ENCODE measurements at places on chromosomes 6 and 20. TPM values are rescaled to one million over a fixed set of nuclear protein-coding genes. Genes with fewer than 3 reads are reported as not detected.

The DTNBP1 gene
- total RNA-seq, result 12.4 TPM

The ACSS1 gene
- 0.10 TPM for total RNA-seq

The SALL4 gene
- total RNA-seq, result 0.02 TPM

- DNase-seq, result no peak
Observed at GRCh38 chr20:42313704-42314103, 695.5 kb upstream of the CHD6 start.

DNA sequence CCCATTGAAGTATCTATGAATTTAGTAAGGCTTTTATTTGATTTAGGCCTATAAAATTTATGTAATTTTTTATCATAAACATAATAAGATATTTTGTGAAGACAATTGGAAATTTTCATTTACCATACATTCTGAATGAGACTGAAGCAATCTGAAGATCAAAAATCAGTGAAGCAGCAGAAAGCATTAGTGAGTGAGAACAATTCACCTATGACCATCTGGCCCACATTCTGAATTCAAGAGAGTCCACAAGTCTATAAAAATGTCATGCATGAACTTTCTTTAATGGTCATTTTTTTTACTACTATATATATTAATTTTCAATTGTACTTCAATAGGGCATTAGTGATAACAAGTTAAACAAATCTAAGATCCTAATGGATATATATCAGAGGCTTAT is 1026.6 kb upstream of the MAP3K7 start:
- DNase-seq, result no peak

- DNase-seq, result no peak
Observed at GRCh38 chr6:91042656-91043055, 455.8 kb upstream of the MAP3K7 start.

GRCh38 chr6:152748843-152749242 is 1.8 kb upstream of the VIP start:
- DNase-seq, result no peak

DNA sequence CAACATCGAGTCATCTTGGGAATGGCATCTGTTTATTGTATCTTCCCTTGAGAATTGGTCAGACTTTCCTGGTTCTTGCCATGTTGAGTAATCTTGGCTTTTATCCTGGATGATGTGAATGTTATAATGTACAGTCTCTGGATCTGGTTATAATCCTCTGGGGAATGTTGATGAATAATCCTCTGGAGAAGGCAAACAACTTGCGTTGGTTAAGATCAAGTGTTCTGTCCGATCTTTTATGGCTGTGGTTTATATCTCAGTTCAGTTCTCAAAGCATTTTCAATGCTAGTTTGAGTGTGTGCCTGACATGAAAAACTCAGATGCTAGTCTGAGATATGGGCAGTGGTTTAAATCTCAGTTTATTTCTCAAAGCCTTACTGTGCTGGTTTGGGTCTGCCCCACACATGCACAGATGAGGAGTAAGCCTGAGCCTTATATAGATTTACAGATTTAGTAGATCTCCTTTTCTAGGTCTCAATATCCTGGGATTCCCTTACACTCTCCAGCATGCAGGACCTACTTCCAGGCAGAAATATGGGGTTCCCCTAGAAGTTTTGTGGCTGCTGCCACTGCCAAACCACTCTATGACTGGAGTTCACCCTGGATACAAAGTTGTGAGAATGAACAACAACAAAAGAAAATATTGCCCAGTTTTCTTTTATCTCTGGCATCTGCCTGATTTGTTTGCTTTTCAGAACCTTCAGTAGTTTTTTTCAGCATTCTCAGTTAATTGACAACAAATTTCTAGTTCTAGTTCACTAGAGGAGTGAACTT is 191.8 kb upstream of the MAN1A1 start:
- peak; percentile 90 for DNase-seq

DNA sequence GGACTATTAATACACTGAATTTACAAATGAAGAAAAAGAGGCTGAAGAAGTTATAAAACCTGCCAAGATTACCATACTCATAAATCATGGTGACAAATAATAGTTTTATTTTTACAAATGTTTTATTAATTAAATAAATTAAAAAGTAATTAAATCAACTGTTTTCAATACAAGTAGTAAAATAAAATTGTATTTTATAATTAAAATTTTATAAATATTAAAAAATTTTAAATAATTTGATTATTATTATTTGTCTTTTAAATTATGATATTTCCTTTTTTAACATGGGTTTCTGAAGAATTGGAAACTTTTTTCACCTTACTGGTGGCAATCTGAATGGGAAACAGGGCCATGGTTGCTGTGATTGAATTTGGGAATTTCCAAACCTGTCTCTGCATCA is 177.3 kb upstream of the TSHZ2 start:
- DNase-seq, result no peak

DNA sequence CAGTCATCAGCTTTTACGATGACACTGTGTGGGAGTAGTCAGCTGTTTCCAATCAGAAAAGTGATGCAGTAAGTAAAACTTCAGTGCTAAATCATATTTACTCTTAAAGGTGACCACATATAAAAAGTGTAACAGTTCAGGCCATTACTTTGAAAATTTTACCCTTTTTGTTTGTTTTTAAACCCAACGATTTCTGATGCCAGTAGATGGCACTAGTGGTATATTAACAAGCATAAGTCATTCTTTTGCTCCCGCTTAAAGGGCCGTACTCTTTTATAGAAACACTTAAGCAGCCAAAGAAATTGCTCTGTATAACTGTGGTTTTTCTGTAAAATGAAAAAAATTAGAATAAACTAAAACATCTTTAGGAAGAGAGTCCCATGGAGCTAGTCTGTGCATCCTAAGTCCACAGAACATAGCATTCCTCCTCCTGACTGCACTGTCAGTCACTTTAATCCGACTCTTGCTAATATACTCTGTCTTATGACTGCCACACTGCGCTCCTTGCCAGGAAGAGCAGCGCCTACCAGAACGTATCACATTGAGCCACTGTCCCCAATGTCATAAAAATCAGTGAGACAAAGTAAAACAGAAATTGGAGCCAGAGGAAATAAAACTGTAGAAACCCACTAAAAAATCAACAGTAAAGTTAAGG is 25.0 kb downstream of the HEBP2 start:
- DNase-seq, result peak; percentile 40

GRCh38 chr6:113871975-113872374 is 14.8 kb downstream of the MARCKS start:
- no peak for DNase-seq

DNA sequence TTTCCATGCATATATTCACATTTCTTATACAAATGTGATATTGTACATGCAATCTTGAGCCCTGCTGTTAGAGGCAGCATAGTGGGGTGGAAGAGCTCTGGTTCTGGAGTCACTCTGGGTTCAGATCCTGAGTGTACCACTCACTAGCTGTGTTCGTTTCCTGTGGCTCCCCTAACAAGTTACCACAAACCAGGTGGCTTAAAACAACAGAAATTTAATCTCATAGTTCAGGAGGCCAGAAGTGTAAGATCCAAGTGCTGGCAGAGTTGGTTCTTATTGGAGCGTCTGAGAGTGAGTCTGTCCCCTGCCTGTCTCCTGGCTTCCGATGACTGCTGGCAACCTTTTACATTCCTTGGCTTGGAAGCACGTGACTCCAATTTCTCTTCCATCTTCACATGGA is 115.6 kb downstream of the MAP3K7 start:
- DNase-seq, result no peak

DNA sequence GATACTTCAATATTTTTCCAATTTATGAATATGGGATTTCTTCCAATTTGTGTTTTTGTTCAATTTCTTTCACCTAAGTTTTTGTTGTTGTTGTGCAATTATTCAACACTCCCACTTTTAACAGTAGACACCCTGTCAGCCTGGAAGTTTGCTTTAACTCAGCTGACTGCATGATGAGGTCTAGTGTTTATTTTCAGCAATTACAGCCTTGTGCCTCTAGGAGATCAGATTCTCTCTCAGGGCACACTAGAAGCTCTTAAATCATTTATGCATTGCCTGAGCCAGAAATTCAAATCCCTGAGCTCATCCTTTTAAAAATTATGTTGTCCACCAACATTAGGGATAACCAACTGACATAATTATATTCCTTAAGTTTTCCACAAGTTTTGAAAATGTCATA is 85.7 kb downstream of the MRAP2 start:
- DNase-seq, result no peak

DNA sequence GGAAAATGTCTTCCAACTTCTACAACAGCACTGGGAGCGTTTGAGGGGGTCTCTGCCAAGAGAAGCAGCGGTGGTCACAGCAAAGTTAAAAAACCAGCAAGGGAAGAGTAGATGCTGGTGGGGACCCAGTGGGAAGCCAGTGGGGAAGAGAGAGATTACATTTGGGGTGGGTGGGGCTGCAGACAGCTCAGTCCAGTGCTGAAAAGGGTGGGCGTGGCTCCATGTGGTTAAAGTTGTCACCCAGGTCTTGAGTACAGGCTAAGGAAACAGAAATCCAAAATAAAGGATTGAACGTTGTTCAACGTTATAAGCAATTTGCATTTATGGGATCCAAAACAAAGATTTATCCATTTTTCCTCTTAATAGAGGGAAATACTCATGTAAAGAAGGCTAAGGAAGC is 106.3 kb upstream of the LY86 start:
- no peak for DNase-seq

Measured in A172 (cell line).